Activated CD4-positive, alpha-beta T cell treated with anti-CD3 and anti-CD28 coated beads, Interleukin-2, amount 10 ng/mL, durations not matched to agents 24 days and 14 days (primary cell): ENCODE measurements at places on chromosomes 7 and 10. TPM values are rescaled to one million over a fixed set of nuclear protein-coding genes. Genes with fewer than 3 reads are reported as not detected.

The SLC13A1 gene
- not detected in 2 replicates for total RNA-seq

The SVOPL gene
- not detected in 2 replicates for total RNA-seq

The DGKB gene
- not detected in 2 replicates for total RNA-seq

The TMED4 gene
- 78.4 and 80.2 TPM in 2 replicates for total RNA-seq

The DNMBP gene
- total RNA-seq = 1.3 TPM in 2 replicates

The PRPS1L1 gene
- not detected in 2 replicates for total RNA-seq

The HGF gene
- not detected in 2 replicates for total RNA-seq
